Left cardiac atrium (tissue), 4 donors: ENCODE measurements at places on chromosomes 13 and 19. TPM values are rescaled to one million over a fixed set of nuclear protein-coding genes. Genes with fewer than 3 reads are reported as not detected.

KIR3DL1 gene
- total RNA-seq = not detected

GRCh38 chr19:2337329-2337707 is 8.8 kb downstream of the SPPL2B start:
- DNase-seq = no peak

MBD3L4 gene
- not detected for total RNA-seq

GRCh38 chr19:3159565-3159964 is 19.0 kb upstream of the S1PR4 start:
- DNase-seq = no peak

ANKRD24 gene
- 0.86 TPM for total RNA-seq

- DNase-seq = no peak
Observed at GRCh38 chr13:19810996-19811881, 28.5 kb upstream of the PSPC1 start.

DNA sequence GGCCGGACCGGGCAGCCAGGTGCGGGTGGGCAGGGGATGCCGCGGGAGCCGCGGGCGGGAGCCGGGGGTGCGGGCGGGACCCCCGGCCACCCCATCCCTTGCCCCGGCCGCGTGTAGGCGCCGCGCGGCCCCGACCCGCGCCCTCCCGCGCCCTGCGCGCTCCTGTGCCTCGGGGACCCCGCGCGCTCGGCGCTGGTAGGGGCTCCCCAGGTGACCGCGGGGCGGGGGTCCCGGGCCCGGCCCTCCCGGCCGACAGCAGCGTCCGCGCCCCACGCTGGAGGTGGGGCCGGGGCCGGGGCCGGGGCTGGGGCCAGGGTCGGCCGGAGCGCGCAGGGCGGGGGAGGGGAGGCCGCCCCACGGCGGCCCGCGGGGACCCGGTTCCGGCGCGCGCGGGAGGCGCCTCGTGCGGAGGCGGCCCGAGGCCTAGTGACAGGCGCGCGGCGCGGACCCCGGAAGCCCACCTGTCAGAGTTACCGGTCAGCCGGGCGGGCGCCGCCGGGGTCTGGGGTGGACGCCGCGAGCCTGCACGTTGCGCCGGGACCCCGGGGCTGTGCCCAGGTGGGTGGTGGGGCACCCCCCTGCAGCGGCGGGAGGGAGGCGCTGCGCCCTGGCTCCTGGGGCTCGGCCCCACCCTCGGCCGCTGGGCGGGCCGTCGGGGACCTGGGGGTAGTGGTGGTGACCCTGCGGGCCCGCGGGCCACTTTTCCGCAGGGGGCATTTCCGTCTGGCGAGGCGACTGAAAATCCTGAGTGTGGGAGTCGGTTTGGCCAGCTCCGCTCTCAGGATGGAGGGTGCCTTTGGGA is 518 bp downstream of the TFDP1 start:
- DNase-seq = no peak

FLT1 gene
- total RNA-seq = 38.7 TPM

SBSN gene
- not detected for total RNA-seq

- no peak for DNase-seq
Observed at GRCh38 chr19:5058521-5059212, 89.8 kb downstream of the KDM4B start.

- peak; percentile 16 for DNase-seq
Observed at GRCh38 chr13:114027826-114028225, 54.0 kb upstream of the C13orf46 start.

DNA sequence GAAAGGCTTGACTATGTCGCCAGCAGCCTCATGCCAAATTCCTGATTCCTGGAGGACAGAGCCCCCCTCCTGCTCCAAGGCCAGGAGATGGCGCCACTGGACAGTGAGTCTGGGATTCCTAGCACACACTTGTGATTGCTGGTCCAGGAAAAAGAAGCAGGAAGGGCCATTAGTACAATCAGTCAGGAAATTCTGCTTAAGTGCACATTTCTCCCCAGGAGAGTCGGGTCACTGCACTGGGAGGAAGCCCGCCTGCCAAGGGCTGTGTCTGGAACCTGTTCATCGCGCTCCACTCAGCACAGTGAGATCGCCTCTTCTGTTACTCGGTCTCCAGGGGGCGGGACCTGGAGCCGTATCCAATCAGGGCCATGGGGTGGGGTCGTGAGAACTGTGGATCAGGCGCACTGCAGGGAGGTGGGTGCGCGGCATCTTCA is 65.1 kb downstream of the ZNF823 start:
- peak; percentile 83 for DNase-seq

PBX4 gene
- total RNA-seq = 0.35 TPM

DNA sequence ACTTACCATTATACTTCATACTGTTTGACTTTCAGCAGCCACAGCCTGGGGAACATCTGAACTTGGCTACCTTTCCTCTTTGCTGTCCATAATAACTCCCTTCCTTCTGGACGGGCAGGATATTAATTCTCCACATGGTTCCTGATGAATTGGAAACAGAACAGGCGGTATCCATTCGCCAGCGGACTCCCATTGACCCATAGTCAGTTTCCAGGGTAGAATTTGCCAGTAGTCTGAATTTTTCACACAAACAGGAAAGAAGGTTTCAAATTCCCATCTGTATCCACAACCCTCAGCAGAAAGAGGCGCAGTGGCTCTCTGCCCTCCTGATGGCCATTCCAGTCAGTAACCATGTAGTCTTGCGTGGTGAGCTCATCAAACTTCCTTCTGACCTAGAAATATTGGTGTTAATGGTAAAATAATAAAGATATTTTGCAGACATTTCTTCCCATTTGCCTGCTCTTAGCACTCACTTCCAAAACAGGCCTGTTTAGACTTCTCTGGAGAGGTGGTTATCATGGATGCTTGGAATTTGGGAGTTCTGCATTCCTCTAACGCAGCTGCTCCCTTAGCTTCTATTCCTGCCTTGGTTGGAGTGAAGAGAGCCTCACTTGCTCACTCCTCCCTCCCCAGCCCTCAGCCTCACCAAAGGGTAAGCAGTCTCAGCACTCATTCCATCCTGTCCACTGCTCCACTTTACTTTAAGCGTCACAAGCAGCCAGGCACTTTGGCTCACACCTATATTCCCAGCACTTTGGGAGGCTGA is 75.0 kb upstream of the OXGR1 start:
- DNase-seq = no peak

FXYD1 gene
- total RNA-seq = 297 TPM

DNA sequence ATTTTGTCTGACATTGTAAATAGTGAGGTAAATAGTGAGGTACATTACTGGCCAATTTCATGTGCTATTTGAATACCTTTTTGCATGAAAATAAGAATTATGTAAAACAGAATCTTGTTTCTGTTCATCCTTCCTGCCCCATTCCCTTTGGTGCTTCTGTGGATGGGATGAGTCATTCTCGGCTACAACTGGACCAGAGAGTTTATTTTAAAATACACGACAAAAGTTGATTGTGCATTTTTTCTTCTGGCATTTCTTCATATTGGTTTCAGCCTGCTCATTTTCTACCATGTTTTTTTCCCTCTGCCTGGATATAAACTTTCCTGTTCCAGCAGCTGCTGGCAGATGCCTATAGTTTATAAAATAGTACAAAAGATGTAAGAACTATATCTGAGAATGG is 107.5 kb downstream of the CYSLTR2 start:
- no peak for DNase-seq

ZNF90 gene
- 2.0 TPM for total RNA-seq

DNA sequence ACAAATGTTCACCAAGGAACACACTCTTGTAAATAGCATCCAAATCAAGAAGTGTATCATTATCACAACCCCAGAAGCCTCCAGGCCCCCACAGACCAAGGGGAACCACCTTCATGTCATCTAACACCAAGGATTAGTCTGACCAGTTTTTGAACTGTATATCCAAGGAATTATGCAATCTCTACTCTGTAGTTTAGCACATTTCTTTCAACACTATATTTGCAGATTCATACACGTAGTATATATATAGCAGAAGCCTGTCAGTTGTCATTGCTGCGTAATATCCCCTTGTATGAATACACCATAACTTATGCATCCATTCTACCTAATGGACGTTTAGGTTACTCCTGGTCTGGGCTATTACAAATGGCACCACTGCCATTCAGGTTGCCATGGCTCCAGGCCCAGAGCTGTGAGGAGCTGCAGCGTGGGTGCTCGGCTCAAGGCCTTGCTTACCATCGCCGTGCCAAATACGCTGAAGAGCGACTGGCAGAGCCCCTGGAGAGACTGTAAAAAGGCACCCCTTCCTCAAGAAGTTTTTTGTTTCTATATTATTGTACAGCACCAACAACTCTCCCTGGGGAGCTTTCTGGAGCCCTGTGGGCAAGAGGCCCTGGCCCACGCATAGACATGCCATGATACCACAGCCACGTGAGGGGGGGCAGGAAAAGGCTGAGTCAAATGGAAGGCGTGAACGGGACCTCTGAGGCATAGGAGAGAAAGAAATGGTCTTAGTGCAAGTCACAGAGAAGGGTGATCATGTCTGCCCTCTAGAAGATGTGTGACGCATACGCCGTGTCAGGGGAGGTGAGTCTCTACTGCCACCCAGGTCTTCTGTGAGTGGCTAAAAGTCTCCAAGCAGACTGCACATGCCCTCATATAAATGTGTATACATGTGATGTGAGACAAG is 10.8 kb downstream of the LATS2 start:
- no peak for DNase-seq

GRCh38 chr19:6413291-6413690 is 11.3 kb downstream of the KHSRP start:
- no peak for DNase-seq
